Activated CD4-positive, alpha-beta T cell treated with anti-CD3 and anti-CD28 coated beads, Interleukin-2, amount 50 U/mL, for 1 hour (primary cell): ENCODE measurements at places on chromosomes 1 and 21.

DNA sequence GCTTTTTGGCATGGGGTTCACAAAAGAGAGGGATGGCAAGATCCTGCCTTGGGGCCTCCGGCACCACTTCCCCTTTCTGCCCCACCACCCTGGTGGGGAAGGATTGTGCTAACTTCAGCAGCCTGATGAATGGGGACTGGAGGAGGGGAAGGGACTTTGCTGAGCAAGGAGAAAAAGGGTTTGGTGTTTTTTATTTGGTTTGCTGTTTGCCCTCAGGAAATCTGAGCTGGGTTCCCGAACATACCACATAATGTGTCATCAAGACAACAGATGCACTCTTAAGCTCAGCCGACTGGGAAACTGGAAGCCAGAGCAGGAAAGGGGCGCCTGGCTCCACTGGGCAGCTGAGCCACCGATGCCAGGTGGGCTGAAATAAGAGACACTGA, 19.8 kb downstream of the OLFML2B start:
- DNase-seq: no peak

- DNase-seq: no peak
Measured at GRCh38 chr21:16476056-16476825, 746.5 kb downstream of the USP25 start.

DNA sequence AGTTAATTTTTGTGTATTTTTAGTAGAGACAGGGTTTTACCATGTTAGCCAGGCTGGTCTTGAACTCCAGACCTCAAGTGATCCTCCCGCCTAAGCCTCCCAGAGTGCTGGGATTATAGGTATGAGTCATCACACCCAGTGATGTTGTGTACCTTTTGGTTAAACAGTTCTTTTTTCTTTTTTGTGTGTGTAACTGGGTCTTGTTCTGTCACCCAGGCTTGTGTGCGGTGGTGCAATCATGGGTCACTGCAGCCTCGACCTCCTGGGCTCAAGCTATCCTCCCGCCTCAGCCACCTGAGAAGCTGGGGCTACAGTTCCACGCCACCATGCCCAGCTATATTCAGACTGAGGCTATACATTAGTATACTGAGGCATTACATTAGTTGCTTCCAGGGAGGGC, 37.8 kb downstream of the GABPB2 start:
- DNase-seq: no peak

GRCh38 chr21:45455674-45456583, 51.0 kb downstream of the COL18A1 start:
- no peak for DNase-seq

DNA sequence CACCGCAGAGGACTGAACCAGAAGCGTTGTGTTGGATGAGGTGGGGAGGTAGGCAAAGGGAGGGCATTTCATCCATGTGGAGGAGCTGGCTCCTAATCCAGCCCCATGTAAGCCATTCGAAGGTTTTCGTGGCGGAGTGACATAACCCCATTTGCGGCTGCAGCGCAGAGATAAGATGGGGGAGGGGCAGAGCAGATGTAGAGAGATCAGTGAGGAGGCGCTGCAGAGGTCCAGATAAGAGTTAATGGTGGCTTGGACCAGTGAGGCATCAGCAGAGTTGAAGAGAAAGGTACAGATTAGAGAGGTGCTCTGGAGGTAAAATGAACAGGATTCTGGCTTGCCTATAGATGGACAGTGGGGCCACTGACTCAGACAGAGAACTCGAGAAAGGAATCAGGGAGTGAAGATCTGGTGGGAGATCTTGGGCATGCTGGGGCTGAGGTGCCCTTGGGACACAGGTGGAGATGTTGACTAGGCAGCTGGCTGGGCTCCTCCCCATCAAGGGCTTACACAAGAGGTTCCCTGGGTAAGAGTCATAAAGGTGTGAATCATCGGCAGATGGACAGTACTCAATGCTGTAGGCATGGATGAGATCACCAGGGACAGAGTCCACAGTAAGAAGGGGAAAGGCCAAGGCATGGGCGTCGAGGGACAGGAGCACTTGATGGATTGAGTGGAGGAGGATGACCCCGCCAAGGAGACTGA, 7.8 kb upstream of the PTPRF start:
- DNase-seq: no peak

DNA sequence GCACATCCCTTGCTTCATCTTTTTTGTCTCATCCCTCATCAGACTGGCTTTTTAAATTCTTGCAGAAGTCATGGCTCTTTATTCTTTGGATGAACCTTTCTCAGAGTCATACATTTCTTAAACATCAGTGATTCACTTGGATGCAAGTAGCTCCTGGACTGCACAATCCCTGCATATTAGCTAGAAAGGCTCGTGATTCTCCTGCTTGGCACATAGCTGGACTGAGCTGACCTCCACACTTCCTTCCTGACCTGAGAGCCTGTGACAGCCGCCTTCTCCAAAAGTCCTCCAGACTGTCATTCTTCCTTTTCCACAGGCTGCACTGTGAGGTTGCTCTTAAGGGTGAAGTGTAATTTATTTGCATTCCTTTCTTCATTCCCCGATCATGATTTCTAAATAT, 109.4 kb downstream of the RGL1 start:
- no peak for DNase-seq

DNA sequence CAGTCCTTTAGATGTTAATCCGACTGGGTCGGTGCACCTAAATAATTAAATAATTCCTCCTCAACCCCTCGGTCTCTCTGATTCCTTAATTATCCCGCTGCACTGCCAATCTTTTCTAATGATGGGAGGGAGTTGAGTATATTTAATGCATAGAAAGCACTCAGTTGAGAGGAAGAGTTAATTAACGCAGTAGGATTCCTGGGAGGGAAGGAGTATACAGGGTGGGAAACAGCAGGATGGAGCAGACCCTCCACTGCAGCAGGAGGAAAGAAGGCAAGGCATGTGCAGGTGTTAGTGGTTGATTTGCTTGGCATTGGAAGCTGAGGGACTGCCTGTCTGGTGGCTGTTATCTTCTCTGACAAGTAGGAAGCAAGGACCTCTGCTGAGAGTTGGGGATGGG, 9.9 kb upstream of the REN start:
- no peak for DNase-seq

GRCh38 chr1:118077331-118078045, 107.5 kb downstream of the SPAG17 start:
- DNase-seq: no peak

- no peak for DNase-seq
Measured at GRCh38 chr1:21379571-21379970, 60.4 kb upstream of the NBPF3 start.

GRCh38 chr21:33075596-33076195, 5.8 kb downstream of the OLIG1 start:
- DNase-seq: no peak

DNA sequence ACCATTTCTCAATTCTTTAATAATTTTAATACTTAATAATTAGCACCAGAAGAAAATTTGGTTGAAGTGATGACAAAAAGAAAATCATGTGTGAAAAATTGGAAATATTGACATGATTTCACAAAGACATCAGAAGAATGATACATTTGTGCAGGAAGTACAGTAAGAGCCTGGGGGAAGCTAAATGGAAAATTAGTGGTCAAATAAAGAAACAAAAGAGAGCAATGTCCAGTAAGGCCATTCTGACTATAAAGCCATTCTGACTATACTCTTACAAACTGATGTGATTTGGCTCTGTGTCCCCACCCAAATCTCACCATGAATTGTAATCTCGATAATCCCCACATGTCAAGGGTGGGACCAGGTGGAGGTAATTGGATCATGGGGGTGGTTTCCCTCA, 48.6 kb upstream of the KCNE1 start:
- DNase-seq: no peak

GRCh38 chr1:27643600-27644368, 8.8 kb upstream of the FGR start:
- DNase-seq: peak; percentile 71

DNA sequence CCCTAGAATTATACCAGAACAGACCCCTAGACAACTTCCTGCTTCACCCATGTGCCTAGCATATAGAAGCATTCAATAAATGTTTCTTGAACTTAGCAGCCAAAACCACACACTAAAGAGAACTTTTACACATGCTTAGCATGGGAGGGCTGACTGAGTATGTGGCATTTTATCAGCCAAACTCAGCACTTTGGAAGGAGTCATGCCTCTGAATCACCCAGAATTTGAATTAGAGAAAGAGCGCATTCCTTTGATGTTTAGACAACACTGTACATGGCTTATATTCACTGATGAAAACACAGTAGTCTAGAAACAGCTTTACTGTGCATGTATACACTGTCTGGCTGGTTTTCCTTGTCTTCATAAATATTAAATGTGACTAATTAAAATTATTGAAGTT, 26.1 kb downstream of the SPAG17 start:
- no peak for DNase-seq

DNA sequence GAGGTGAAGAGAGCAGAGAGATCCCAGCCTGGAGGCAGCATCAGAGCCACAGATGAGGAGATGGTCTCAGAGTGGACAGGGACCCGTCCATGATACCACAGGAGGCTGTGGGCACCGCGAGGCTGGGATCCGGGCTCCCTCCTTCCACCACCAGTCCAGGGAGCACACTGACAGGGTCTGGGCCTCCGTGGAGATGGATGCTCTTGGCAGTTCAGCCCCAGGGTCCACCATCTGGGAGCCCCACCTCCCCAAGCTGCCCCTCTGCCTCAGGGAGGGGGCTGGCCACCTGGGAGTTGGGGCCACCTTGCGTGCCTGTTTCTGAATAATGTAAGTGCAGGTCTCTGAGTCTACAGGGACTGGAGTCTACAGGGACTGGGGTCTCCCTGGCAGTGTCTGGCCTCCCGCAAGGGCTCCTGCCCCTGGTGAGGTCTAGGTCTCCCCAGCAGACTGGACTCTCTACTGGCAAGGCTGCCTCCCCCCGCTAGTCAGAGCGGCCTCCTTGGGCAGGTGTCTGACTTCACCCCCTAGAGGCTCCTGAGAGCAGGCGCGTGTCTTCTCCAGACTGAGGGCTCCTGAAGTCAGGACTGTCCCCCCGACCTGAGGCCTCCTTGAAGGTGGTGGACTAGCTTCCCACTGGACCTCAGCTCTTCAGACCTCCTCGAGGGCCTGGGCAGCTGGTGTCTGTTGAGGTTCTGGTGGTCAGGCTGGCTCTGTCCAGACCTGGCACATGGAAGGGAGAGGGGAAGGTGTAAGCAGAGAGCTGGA, 218.5 kb downstream of the PTPRU start:
- no peak for DNase-seq

DNA sequence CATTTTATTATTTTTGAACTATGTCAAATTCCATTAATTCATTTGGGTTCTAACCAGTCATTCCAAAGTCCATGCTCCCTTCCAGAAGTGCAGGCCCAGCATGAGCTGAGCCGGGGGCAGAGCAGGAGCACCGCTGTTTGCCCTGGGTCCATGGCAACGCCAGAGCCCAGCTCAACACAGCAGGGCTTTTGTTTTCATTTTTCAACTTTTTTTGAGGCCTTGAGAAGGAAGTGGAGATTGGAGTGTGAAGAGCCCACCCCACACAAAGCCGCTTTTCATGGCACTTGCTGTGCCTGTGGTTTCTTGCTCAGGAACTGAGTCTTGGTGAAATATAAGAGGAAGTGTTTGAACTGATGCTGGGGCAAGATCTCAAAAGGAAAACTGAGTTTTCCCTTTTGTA, 13.2 kb upstream of the PRMT2 start:
- DNase-seq: peak; percentile 27

DNA sequence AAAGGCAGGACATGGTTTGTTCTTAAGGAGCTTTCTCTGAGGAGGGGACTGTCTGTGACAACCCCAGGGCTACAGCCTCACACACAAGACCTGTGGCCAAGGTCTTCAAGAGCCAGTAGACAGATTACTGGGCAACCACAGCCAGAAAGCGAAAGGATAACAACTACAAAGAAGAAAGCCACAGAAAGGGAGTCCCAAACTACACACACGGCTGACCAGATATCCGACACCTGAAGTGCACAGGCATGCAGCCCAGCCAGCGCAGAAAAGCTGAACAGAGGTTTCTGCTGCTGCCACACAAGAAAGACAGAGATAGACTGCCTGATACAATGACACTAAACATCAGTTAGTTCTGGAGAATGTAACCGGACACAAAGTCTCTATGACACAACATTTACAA, 21.4 kb upstream of the NADK start:
- DNase-seq: no peak

GRCh38 chr1:193706766-193707165, 520.4 kb upstream of the B3GALT2 start:
- no peak for DNase-seq
